ENCODE measurements at places on chromosomes 2 and 18.
A peak's percentile ranks its signal among the peaks of the same experiment; 100 is the strongest.

DNA sequence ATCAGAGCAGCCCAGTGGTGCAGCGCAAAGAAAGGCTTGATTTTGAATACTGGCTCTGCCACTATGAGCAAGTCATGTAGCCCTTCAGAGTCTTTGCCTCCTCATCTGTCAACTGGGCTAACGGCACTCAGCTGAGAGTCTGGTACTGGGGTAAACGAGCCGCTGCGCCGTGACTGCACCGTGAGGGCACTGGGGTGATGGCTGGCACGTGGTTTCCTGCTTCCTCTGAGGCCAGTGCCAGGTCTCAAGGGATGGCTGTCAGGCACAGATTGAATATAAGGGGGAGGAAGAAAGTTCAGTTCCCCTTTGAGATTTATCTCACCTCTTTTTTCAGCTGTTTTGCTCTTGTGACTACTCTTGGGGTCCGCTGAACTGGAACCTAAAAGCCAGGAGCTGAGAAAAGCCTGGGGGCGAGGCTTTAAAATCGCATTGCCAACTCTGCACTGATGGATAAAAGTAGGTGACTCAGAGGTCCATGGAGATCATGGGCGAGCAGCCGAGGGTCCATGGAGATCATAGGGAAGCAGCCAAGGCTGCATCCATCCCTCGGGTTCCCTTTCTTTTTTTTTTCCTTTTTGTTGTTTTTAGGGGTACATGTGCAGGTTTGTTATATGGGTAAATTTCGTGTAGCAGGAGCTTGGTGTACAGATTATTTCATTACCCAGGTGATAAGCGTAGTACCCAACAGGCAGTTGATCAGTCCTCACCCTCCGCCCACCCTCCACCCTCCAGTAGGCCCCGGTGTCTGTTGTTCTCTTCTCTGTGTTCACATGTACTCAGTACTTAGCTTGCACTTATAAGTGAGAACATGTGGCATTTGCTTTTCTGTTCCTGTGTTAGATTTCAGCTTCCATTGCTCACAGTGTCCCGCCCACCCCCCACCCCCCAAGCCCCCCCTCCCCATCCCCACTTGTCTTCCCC, 114.3 kb downstream of the SPP2 start:
- DNase-seq: peak; percentile 77

DNA sequence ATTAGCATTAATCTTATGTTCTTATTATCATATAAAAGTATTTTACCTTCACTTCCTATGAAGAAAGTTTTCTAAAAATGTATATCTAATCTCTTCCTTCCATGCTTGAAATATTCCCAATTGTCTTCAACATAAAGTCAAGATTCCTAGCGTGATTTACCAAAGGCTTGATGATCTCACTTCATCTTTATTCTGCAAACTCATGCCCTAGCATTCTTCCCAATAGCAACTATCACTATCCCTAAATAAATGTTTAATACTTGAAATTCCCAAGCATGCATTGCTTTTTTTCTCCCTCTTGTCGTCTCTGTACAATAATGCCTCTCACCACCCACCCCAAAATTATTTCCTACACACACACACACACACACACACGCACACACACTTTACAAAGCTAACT, 125.8 kb downstream of the VWC2L start:
- DNase-seq: no peak

GRCh38 chr2:198448789-198449188, 644.4 kb downstream of the PLCL1 start:
- DNase-seq: no peak

DNA sequence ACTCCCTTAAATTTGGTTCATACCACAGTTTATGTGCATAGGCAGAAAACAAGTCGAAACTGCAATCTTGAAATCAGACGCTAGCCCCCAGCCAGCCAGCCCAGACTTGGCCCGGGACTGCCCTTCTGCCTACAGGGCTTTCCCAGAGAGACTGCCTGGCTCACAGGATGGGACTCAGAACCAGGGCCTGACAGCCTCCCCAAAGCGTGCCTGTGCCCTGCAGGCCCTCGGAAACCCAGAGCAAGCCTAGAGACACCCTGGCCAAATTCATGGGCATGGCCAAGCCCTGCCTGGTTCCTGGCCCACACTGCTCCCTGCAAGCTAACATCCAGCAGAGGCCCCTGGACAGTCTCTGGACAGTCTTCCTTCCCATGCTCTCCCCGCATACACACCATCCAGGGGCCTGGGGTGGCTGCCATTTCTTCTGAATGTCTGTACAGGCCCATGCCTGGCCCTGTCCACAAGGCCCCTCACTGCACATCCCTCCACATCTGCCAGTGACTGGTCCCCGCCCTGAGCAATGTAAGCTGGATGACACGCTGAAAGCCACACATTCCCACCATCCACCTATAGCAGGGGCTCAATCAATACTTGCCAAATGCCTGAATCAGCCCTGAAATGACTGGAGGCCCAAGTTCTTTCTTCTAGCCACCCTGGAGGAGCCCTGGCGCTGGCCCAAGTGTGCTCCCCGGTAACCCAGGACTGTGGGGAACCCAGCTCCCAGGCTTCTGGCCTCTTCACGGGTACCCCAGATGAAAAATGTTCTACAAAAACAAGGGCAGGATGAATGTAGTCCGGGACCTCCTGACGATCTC, 73.1 kb downstream of the HDAC4 start:
- no peak for DNase-seq

DNA sequence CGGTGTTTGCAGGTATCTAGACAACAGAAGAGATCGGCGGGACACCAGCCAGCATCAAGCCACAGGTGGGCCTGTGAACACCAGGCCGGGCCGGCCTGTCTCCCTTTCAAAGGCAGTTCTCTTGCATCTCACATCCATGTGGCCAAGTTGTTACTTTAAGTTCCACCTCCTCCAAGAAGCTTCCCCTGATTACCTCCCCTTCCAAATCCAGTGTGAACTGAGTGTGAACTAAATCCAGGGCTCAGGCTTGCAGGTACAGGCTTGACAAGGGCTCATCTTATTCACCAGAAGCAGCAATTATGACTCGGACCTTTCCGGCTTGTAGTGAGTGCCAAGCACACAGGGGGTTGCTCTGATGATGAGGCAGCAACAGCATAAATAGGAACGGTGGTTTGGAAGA, 3.9 kb downstream of the CRACDL start:
- no peak for DNase-seq
